ENCODE measurements at places on chromosomes 4 and X.

DNA sequence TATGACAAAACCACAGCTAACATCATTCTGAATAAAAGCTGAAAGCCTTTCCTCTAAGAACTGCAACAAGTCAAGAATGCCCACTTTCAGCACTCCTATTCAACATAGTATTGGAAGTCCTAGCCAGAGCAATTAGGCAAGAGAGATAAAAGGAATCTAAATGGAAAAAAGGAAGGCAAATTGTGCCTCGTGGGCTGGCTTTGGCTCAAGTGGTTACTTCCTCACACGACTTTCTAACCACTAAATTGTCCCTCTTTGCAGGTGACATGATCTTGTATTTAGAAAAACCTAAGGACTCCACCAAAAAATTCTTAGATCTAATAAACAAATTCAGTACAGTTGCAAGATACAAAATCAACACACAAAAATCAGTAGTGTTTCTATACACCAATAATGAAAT lies 57.2 kb downstream of the SCML2 start:
- no peak for ATAC-seq

DNA sequence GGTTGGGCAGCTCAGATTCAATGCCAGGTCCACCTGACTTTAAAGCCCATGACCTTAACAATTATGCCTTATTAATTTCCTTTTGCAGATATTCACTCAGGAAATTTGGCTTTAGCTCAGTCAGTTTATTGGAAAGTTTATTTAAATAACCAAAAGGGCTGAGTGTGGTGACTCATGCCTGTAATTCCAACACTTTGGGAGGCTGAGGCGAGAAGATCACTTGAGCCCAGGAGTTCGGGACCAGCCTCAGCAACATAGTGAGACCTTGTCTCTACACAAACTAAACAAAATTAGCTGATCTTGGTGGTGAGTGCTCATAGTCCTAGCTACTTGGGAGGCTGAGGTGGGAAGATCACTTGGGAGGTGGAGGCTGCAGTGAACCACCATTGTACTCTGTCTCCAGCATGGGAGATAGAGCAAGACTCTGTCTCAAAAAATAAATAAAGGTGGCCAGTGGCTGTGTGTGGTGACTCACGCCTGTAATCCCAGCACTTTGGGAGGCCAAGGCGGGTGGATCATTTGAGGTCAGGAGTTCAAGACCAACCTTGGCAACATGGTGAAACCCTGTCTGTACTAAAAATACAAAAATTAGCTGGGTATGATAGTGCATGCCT lies 43.3 kb downstream of the RHOH start:
- ATAC-seq: no peak

DNA sequence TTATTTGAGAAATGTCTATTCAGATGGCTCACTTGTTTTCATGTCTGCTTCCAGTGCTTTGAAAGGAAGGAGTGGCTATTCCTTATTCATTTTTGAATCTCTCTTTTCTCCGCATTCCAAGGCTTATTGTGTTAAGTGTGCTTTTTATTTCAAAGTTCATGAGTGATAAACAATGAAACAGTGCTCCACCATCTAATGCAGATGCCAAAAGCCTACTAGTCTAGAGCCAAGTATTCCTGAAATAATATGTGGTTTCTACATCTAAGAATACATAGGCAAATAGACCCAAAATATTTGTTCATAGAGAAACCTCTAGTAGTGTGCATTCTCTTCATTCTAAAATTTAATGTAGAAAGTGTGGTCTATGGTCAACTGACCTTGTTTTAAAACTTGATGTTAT lies 187.3 kb downstream of the GABRB1 start:
- ATAC-seq: no peak

- ATAC-seq: no peak
These were observed 237.4 kb downstream of the DCLK2 start for GRCh38 chr4:150315691-150316090.

Data from activated CD4-positive, CD25-positive, alpha-beta regulatory T cell treated with anti-CD3 and anti-CD28 coated beads, Interleukin-2, amount 50 U/mL, for 24 hours (primary cell).